ENCODE measurements at places on chromosomes 3 and 15.

- no peak for DNase-seq
These were observed 10.1 kb downstream of the AGTR1 start for GRCh38 chr3:148707601-148708380.

- DNase-seq = no peak
These were observed 252.9 kb upstream of the CBLB start for GRCh38 chr3:106121491-106122289.

- no peak for DNase-seq
These were observed 180.7 kb downstream of the SLCO3A1 start for GRCh38 chr15:92034227-92034626.

DNA sequence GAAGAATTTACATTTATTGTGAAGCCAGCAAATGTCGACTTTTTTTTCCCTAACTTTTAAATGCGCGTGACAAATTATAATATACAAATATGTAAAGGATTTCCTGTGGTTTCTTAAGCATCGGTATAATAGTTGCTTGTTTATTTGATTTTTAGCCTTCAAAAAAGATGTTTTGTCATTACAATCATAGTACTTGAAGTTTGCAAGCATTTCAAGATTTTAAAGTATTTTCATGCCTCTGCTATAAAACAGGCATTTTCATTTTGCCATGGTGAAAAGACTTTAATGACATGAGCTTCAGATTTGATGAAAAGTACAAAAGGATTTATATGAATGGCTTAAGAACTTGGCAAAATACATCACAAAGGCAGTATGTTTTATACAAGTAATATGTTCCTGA lies 9.4 kb upstream of the P2RY12 start:
- DNase-seq = no peak

GRCh38 chr15:82851981-82852511 lies 42.6 kb downstream of the WHAMM start:
- DNase-seq = no peak

DNA sequence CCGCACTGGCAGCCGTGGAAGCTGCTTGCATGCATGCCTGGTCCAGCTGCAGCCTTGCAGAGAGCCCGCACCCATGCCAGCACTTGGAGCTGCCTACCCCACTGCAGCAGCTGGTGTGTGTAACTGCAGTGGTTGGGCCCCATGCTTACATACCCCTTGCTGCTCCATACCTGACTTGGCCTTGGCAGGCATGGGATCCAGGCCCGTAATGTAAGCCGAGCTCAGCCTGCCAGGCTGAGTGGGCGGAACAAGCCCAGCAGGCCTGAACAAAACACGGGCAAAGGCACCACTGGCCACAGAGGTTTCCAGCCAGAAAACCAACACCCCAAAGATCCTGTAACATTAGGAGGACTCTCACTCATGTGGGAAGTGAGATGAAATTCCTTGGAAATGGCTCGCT lies 48.3 kb downstream of the SLC6A20 start:
- no peak for DNase-seq

GRCh38 chr3:64895106-64895990 lies 207.5 kb upstream of the ADAMTS9 start:
- DNase-seq = no peak

- no peak for DNase-seq
These were observed 287.0 kb downstream of the TLE3 start for GRCh38 chr15:69810431-69811354.

Measured in NB4 (cell line).